ENCODE measurements at places on chromosomes 12 and 14. TPM values are rescaled to one million over a fixed set of nuclear protein-coding genes. Genes with fewer than 3 reads are reported as not detected.

The ATP6V1D gene
- total RNA-seq = 84.3 TPM

The TMEM121 gene
- total RNA-seq = 3.7 TPM

The TMEM116 gene
- total RNA-seq = 18.7 TPM

The SPTLC2 gene
- 23.1 TPM for total RNA-seq

The SLC10A1 gene
- total RNA-seq = not detected

The LMO3 gene
- total RNA-seq = 8.9 TPM

The TAC3 gene
- not detected for total RNA-seq

The KCNH5 gene
- 1.4 TPM for total RNA-seq

The DIO3 gene
- total RNA-seq = 1.7 TPM

The GPD1 gene
- total RNA-seq = 163 TPM

The TAS2R9 gene
- not detected for total RNA-seq

The B4GALNT1 gene
- 1.7 TPM for total RNA-seq

The CDCA3 gene
- 8.1 TPM for total RNA-seq

The L2HGDH gene
- total RNA-seq = 7.3 TPM
